Mesothelial cell of epicardium (in vitro differentiated cells): ENCODE measurements at places on chromosomes 2 and 18. TPM values are rescaled to one million over a fixed set of nuclear protein-coding genes. Genes with fewer than 3 reads are reported as not detected.

- no peak for DNase-seq
Measured at GRCh38 chr2:148430101-148430500, 214.4 kb upstream of the EPC2 start.

- no peak for DNase-seq
Measured at GRCh38 chr2:27174638-27175037, 25.8 kb downstream of the TCF23 start.

DNA sequence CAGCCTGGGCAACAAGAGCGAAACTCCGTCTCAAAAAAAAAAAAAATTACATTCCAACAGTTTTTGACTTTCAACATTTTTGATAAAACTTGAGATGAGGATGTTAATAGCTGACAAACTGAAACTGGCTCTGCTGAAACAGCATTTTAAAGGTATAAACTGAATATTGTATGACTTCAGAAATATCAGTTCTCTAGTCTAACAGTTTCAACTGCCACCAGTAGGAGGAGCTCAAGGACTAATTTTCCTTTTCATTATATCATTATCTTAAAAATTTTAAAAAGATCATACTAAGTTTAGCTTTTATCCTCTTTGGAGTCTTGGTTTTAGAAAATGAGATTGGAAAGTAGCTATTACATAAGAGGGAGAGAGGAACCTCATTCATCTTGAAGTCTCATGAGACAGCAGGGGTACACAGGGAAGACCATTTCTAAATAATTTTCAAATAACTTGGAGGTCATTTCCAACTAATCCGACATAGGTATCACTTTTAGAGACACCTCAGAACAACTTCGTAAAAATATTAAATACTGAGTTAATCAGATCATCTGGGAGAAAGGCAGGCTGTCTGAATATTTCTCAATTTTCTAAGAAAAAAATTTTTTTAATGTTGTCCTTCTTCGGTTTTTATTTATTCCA, 37.6 kb upstream of the MCM6 start:
- DNase-seq = no peak

DNA sequence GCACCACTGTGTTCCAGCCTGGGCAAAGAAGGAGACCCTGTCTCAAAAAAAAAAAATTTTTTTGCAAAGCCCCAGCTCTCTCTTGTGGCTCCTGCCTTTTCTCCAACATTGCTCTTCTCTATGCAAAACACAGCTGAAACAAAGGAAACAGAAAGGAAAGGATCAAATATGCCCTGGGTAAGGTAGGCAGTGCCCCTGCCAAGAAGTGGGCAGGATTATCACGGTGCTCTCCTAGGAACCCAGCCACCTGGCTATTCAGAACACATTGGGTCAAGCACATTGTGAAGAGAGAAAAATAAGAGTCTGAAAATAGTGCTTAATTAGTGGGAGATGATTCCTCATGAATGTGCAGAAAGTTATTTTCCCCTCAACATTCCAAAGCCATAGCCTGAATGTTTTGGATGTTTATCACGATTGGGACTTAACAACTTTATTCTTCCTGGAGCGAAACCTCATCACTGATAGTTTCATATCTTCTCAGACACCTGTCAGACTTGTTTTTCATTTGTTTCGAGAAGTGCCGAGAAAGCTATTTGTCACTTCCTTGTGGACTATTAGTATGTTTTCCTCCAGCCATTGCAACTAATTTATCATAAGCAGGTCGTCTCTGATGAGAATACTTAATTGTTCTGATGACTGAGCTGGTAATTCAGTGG, 42.7 kb upstream of the RPL31 start:
- DNase-seq = no peak

- no peak for DNase-seq
Measured at GRCh38 chr2:1610096-1610485, 134.2 kb downstream of the PXDN start.

DNA sequence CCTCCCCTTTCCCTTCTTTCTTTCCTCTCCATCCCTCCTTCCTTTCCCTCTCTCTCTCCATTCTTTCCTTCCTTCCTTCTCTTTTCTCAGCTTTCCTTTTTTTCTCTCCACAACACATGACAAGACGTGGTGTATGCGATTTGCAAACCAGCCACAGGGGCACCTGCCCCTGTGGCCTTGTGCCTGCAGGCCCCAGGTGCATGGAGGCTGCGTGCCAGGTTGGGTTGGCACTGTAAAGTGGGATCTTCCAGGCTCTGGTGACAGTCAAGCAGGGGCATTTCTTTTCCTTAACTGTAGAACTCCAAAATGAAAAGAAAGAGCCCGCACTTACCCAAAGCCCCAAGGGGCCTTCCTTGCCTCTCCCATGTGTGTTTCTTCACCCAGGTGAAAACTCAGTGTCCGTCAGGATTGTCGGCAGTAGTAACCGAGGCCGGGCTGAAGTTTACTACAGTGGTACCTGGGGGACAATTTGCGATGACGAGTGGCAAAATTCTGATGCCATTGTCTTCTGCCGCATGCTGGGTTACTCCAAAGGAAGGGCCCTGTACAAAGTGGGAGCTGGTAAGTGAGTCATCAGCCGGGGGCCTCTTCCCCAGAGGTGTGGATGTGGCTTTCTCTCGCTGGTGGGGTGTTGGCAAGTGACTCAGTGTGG, 50.9 kb downstream of the MARCO start:
- DNase-seq = no peak

DNA sequence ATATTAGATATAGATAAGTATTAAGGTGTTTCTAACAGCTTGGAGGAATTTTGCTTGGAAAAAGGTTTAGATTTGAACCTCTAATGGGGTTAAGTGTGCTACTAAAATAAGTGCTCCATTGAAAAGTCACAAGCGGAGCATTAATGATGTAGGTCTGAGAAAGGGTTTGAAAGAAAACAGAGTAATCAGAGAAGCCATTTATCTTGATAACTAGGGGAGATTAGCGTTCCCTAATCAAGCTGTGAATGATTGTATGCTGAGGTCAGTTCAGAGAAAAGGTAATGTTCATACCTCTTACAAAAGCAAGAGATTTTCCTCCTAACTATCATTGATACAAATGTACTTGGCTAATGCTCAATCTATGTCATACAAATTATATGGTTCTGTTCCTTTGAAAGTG, 1.5 kb downstream of the ARHGAP25 start:
- no peak for DNase-seq

DNA sequence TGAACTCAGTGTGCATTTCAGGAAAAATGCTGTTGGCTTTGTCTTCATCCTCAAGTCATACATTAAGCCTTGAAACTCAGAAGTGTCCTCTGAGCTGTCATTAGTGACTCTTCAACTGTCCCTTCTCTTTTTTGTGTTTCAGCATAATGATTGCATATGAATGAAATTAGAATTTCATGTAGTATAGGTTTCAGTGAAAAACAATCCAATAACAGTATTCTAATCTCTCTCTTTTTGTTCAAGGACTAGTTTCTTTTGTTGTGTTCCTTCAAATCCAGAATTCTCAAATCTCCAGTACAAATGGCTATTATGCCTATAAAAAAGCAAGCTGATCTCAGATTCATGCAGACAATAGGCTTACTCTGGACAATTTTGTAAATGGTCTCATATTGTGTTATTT, 133.5 kb downstream of the QPCT start:
- no peak for DNase-seq

DNA sequence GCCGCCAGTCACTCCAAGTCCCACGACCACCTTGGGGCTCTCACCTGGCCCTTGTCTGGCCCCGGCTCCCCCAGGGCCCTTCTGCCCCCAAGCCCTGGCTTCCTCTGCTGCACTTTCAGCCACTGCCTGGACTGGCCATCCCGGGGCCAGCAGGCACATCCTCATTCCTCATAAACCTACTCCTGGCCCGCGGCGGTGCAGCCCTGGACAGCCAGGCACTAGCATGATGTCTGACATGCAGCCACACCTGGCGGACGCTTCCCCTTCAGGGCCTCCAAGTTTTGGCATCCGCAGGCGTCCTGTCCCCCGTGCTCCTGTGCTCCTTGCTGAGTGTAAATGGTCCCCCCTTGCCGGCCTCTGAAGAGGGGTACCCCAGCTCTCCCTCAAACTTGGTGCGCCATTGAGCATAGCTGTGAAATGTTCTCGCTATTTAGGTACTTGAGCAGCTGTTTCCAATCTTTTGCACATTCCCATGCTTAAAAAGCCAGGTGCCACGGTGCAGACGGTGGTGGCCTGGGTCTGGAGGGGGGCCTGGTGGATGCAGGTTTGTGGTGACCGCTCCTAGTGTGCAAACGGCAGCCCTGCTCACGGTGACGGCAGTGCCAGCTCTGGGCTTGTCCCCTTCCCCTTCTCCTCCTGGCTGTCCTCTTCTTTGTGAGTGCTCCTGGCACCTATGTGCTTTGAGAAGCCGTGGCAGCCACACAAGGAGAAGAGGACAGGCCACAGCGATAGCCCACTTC, 123.8 kb downstream of the MBP start:
- no peak for DNase-seq

- DNase-seq = no peak
Measured at GRCh38 chr18:49742316-49743116, 70.8 kb downstream of the ACAA2 start.

GRCh38 chr2:155379494-155379893, 681.0 kb downstream of the KCNJ3 start:
- DNase-seq = no peak

- no peak for DNase-seq
Measured at GRCh38 chr2:160429248-160430000, 64.2 kb downstream of the RBMS1 start.

GRCh38 chr2:173043476-173043875, 32.2 kb upstream of the MAP3K20 start:
- DNase-seq = no peak

DNA sequence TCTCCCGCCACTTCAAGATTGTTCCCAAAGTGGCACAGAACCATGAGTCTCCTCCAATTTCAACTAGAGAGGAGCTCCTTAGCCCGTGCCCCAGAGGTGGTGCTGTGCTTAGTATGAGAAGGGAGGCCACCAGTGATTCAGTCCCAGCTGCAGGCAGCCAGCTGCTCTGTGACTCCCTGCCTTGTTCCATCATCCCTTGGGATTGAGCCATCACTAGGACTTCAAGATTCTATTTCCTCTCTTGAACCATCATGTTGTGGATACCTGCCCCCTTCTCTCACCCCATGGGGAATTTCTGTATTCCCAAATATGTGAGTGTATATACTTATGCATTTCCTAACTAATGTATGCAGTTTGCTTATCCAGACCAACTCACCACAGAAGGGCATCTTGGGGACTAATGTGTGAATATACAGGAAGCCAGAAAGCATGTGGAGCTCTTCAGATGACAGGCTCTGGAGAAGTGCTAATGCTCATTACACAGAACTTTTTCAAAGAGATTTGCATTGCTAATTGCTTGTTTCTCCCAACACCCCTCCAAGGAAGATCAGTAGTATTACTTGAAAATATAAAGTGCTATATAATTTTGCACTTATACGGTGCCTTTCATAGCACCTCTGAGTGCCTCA, 111.0 kb upstream of the MAP3K20 start:
- no peak for DNase-seq

GRCh38 chr2:136373841-136374240, 255.9 kb upstream of the CXCR4 start:
- DNase-seq = no peak

- DNase-seq = no peak
Measured at GRCh38 chr18:21063011-21063410, 48.6 kb downstream of the ROCK1 start.

DNA sequence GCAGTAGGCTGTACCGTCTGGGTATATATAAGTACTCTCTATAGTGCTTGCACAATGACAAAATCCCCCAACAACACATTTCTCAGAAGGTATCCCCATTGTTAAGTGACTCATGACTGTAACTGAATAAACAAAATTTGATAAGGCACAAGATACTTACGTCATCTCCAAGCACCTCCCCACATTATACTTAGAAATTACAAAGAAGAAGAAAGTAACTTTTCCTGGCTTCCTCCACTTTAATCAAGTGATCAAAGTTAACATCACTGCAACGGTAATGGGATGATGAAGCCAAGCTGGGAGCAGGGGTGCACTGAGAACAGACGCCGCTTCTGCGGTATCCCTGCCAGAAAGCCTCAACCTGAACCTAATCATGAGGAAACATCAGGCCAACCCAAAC, 9.7 kb downstream of the TNS1 start:
- DNase-seq = no peak

- no peak for DNase-seq
Measured at GRCh38 chr2:74020702-74021406, 36.1 kb downstream of the TET3 start.

DNA sequence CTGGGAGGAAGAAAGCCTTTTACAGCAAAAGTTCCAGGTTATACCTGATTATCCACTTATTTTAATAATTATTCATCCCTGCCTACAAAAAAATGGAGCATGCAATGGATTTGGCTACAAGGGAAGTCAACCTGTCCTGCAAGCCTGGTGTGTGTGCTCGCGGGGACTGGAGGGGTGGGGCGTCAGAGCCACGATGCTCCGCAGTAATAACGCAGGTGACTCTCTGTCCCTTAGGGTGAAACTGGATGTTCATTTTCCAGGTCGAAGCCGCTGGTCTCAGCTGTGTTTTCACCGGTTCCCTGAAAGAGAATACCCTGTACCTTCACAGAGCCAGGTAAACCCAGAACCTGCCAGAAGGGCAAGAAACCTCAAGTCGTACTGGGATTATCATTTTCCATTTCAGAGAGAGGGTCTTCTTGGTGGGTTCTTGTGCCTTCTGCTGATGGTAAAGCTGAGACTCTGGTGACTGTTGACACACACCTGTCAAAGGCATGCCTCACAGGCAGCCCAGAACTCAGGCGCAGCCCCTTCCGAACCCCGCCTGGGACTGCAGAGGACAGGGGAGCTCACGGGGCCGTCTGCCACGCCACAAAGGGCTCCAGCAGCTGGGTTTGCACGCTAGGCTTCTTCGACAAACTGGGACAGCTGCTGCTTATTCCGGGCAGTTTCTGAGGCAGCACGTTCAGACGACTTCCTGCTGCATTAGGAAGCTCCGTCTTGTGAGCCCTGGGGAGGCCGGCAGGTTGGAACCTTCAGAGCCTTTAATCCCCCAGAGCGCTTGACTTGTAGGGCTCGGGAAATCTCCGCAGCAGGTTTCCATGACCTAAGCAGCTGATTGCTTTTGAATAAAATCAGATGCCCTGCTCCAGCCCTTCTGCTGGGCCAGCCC, 58.6 kb downstream of the KCNG2 start:
- no peak for DNase-seq

DNA sequence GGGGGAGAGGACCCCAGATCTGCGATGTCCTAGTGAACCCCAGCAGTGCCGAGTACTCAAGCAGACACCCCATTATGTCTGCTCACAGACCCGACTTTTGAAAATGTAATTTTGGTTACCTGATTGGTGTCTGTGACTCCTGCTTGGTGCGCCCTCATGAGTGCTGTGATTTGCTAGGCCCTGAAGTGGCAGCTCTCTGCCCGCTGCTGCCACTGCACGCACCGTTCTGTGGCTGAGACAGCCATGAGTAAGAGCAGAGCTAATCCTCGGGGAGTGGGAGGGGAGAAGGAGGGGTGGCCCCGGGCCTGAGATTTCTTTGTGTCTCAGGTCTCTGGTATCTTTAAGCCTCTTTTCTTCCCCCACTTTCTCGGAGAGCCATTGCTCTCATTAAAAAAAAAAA, 18.2 kb downstream of the FHOD3 start:
- no peak for DNase-seq

ELOA2 gene
- total RNA-seq = not detected in 3 replicates

CROCC2 gene
- total RNA-seq = 0.16 to 0.32 TPM (median 0.16 TPM) in 3 replicates

GREB1 gene
- 22.9 to 26.6 TPM (median 26.6 TPM) in 3 replicates for total RNA-seq

C2orf15 gene
- total RNA-seq = 7.2 to 8.7 TPM (median 7.8 TPM) in 3 replicates

CXXC1 gene
- total RNA-seq = 77.3 to 81.3 TPM (median 80.2 TPM) in 3 replicates

MCEE gene
- total RNA-seq = 17.0 to 17.8 TPM (median 17.4 TPM) in 3 replicates

CTAGE1 gene
- 0.07 to 0.13 TPM (median 0.11 TPM) in 3 replicates for total RNA-seq

SCTR gene
- 0.97 to 1.3 TPM (median 1.2 TPM) in 3 replicates for total RNA-seq

CCL20 gene
- total RNA-seq = 0.36 TPM in 1 of 3 replicates, not detected in the others
